NT2/D1 (cell line): ENCODE measurements at places on chromosomes 5 and 9.

GRCh38 chr9:79210541-79211243, 361.1 kb upstream of the TLE4 start:
- no peak for DNase-seq

- no peak for DNase-seq
Observed at GRCh38 chr5:178083922-178084321, 29.4 kb upstream of the N4BP3 start.

- no peak for DNase-seq
Observed at GRCh38 chr5:7881816-7882215, 12.9 kb downstream of the MTRR start.

GRCh38 chr5:65854925-65855324, 71.5 kb upstream of the ERBIN start:
- no peak for DNase-seq

DNA sequence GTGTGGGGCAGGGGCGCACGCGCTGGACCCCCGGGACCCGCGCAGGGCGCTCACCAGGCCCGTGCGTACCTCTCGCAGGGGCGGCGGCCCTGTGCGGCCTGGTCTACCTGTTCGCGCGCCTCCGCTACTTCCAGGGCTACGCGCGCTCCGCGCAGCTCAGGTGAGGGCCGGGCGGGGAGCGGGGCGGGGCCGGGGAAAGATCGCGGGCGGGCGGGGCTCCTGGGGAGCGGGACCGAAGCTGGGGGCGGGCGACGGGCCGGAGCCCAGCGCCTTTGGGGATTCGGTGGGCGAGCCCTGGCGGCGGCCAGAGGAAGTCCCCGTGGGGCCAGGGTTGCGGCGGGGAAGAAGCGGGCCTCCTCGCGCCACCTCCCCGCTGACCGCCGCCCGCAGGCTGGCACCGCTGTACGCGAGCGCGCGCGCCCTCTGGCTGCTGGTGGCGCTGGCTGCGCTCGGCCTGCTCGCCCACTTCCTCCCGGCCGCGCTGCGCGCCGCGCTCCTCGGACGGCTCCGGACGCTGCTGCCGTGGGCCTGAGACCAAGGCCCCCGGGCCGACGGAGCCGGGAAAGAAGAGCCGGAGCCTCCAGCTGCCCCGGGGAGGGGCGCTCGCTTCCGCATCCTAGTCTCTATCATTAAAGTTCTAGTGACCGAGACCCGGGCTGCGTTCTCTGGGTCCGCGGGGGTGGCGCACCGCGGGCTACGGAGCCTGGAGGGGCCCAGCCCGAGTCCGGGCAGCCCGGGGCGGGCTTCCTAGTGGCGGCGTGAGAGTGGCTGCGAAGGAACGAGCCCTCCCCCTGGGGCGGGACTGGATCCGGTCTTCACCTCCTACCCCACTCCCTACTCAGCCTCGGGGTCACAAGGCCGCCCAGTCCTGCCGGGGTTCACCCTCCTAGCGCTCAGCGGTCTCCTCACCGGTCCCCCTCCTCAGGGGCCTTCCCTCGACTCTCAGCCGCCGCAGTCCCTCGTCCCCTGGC, 2.4 kb downstream of the LTC4S start:
- no peak for DNase-seq
